ENCODE measurements at places on chromosomes 6 and 20.
A peak's percentile ranks its signal among the peaks of the same experiment; 100 is the strongest.

- H3K4me3 ChIP-seq = no peak overlapping the region
- no peaks in the 10 kb centered on the region for H3K36me3 ChIP-seq
- H3K4me1 ChIP-seq = peaks cover 27% of the 10 kb centered on the region
- no peak overlapping the region for H3K27ac ChIP-seq
- no peak for DNase-seq
Observed at GRCh38 chr20:16571333-16571732, 1.9 kb downstream of the KIF16B start.

DNA sequence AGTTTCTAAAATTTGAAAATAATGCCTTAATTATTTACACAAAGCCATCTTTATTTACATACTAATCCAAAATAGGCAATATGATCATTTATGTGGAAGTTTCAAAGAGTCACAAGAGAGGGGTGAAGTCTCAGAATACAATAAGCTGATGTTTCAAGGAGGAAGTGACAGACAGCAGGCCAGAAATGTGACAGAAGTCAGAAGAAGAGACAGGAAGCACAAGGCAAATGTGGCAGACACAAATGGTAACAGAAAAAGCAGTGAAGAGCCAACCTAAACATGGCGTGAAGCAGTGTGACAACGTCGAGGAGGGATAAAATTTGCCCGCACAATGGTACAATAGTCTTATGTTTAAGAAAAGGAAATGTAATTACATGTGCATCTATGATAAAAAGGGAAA lies 59.8 kb downstream of the SHPRH start:
- no peaks in the 10 kb centered on the region for H3K4me1 ChIP-seq
- no peaks in the 10 kb centered on the region for H3K27me3 ChIP-seq
- no peak overlapping the region for H3K4me3 ChIP-seq
- H3K27ac ChIP-seq = no peak overlapping the region

DNA sequence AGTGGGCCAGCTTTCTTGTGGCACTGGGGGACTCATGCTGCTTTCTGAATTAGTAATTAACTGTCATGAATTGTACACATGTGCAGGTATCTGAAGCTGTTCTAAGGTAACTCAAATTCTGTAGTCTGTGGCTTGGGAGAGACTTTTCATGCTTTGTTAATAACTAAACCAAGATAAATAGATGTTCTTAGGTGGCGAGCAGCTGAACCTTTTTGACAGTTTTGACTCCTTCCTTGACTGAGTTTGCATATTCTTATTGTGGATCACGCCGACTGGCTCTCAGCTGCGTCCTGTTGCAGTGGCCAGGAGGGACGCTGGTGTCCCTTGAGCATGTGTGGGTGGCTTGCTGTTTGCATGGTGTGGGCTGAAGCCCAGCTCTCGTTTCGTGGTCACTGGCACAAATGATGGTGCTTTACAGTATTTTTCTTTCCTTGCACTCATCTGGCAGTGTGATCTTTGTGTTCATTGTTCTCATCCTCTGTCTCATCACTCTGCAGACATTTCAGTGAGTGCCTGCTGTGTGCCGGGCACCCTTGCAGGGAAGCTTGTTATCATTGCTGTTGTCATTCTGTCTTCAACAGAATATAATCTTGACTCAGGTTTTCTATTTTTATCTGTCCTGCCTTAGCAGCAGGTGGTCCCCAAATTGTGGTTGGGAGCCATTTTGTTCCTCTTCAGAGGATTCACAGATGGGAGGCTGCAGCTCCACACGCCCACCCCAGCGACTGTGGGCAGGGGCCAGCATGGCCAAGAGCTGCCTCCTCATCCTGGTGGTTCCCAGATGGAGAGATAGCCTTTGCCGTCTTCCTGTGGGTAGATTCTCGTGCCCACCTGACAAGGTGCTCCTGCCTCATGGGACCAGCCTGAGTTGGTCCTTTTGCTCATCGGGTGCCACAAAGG lies 39.6 kb downstream of the DUSP22 start:
- DNase-seq = no peak
- no peak overlapping the region for H3K27ac ChIP-seq
- H3K27me3 ChIP-seq = peaks cover 3% of the 10 kb centered on the region
- peaks cover 6% of the 10 kb centered on the region for H3K4me1 ChIP-seq

DNA sequence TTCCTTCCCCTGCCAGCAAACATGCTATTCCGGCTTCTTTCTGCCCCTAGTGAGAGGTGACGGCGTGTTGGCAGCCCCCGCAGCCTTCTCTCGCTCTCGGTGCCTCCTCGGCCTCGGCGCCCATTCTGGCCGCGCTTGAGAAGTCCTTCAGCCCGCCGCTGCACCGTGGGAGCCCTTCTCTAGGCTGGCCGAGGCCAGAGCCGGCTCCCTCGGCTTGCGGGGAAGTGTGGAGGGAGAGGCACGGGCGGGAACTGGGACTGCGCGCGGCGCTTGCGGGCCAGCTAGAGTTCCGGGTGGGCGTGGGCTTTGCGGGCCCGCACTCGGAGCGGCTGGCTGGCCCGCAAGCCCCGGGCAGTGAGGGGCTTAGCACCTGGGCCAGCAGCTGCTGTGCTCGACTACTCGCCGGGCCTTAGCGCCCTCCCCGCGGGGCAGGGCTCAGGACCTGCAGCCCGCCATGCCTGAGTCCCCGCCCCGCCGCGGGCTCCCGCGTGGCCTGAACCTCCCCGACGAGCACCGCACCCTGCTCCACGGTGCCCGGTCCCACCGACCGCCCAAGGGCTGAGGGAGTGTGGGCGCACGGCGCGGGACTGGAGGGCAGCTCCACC lies 20.0 kb upstream of the PXDC1 start:
- H3K4me3 ChIP-seq = no peak overlapping the region
- H3K36me3 ChIP-seq = no peaks in the 10 kb centered on the region
- no peak overlapping the region for H3K27ac ChIP-seq
- peaks cover 4% of the 10 kb centered on the region for H3K27me3 ChIP-seq
- H3K4me1 ChIP-seq = no peaks in the 10 kb centered on the region

GRCh38 chr6:71496018-71496721 lies 207.6 kb downstream of the OGFRL1 start:
- H3K36me3 ChIP-seq = no peaks in the 10 kb centered on the region
- no peak for DNase-seq
- no peaks in the 10 kb centered on the region for H3K4me1 ChIP-seq

DNA sequence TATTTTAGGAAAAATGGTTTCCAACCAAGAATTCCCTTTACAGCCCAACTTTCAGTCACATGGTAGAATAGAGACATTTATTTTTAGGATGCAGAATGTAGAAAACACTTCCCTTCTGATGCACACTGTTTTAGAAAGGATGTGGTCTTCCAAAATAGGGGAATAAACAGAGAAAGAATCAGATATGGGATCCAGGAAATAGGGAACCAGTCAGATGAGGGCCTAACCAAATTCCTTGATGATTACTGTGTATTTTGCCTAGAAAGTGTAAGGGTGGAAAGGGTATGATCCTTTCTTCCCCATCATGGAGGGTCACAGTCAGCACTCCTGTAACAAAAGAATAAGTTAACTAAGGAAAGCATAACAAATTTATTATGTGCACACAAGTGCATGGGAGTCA lies 27.4 kb downstream of the SLX4IP start:
- H3K27ac ChIP-seq = no peak overlapping the region
- H3K27me3 ChIP-seq = no peaks in the 10 kb centered on the region
- H3K4me3 ChIP-seq = no peak overlapping the region
- H3K4me1 ChIP-seq = no peaks in the 10 kb centered on the region
- no peaks in the 10 kb centered on the region for H3K36me3 ChIP-seq

GRCh38 chr6:31636698-31637596 lies 15.5 kb downstream of the BAG6 start:
- no peak overlapping the region for H3K27ac ChIP-seq
- H3K36me3 ChIP-seq = peaks cover 40% of the 10 kb centered on the region
- no peak overlapping the region for H3K4me3 ChIP-seq
- no peak for DNase-seq
- H3K4me1 ChIP-seq = no peaks in the 10 kb centered on the region
- H3K27me3 ChIP-seq = no peaks in the 10 kb centered on the region

DNA sequence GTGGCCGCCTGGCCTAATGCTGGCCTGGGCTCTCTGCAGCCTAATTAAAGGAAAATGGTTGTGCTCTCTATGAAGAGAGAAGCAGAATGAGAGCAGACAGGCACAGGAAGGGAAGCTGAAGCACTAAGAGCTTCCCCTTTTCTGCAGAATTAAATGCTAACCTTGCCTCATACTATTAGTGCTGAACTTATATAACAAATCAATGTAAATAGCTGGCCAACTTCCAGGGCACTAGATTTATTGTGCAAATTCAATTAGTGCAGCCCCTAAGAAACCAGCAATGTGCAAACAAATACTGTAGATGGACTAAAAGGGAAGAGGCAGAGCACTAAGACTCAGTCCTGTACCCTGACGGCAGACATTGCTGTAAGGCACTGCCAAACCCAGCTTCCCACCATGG lies 36.1 kb upstream of the INSM1 start:
- no peak for DNase-seq
- H3K4me1 ChIP-seq = no peaks in the 10 kb centered on the region
- no peaks in the 10 kb centered on the region for H3K36me3 ChIP-seq
- H3K27me3 ChIP-seq = peaks cover 16% of the 10 kb centered on the region
- no peak overlapping the region for H3K4me3 ChIP-seq

DNA sequence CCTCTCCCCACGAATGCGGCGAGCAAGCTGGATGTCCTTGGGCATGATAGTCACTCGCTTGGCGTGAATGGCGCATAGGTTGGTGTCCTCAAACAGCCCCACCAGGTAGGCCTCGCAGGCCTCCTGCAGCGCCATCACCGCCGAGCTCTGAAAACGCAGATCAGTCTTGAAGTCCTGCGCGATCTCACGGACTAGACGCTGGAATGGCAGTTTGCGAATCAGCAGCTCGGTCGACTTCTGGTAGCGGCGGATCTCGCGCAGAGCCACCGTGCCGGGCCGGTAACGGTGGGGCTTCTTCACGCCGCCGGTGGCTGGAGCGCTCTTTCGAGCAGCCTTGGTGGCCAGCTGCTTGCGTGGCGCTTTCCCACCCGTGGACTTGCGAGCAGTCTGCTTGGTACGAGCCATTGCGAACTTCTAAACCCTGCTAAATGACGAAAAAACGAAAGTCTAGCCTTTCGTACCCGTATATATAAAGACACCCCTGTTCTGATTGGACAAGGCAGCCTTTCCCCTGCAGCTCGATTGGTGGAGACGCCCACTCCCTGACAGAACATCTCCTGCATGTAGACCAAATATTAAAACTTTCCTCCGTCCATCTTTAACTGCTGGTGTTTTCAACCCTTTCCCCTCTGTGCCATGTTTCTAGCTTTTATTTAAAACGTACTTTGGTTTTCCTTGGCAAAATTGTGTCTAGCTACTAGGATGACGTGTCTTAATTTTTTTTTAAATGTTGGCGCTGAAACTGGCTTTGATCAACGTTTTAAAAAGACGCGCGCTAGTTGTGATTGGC lies 109.8 kb downstream of the HFE start:
- H3K4me3 ChIP-seq = peak overlapping the region; percentile 79
- H3K27me3 ChIP-seq = no peaks in the 10 kb centered on the region
- peak; percentile 81 for DNase-seq
- peak overlapping the region; percentile 85 for H3K27ac ChIP-seq

- H3K36me3 ChIP-seq = no peaks in the 10 kb centered on the region
- no peak for DNase-seq
Observed at GRCh38 chr20:3729811-3730540, 2.5 kb upstream of the HSPA12B start.

DNA sequence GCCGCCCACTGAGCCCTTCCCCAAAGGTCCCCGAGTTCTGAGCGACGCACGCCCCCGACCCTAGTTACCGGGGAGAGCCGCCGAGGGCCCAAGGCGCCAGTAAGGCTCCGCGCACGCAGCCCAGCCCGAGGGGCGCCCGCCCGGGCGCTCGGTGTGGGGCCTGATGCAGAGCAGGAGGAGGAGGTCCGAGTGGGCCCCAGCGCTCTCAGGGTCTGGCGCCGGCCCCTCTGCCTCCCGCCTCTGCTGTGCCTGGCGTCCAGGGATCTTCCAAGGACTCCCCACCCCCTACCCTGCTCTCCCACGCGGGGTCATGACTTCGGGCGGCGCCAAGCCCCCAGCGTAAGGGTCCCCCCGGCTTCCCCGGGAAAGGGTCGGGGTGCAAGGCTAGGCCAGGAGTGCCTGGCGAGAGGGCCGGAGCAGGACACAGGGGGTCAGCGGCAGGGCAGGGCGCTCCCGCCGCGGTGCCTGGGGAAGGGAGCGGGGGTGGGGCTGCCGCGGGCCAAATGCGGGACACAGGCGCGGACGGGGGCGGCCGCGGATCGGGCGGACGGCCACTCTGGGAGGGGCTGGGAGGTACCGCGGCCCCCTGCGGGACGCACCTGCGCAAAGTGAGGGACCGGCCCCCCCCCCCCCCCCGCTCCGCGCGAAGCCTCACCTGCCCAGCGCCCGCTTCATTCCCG lies 637 bp downstream of the ABHD12 start:
- peak; percentile 13 for DNase-seq
- H3K27ac ChIP-seq = no peak overlapping the region
- H3K4me3 ChIP-seq = peak overlapping the region; percentile 68

DNA sequence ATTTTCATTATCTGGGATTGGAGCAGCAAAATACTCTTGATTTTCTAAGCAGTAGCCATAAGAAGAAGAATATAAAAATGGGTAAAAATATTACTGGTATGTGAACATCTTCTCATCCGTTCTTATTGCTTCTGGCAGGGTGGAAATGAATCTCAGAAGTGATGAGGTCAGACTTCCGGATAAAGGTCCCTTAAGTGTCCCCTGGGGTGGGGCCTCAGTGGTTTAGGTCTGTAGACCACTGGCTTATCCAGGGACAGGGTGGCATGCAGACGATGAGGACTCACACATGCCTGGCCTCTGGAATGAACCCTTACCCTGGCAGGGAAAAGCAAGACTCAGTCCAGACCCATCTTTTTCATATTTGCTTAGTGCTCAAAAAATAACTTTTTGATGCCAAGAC lies 143.3 kb downstream of the UST start:
- H3K27me3 ChIP-seq = no peaks in the 10 kb centered on the region
- no peak overlapping the region for H3K27ac ChIP-seq
- H3K4me1 ChIP-seq = no peaks in the 10 kb centered on the region
- DNase-seq = no peak

GRCh38 chr6:104700371-104701185 lies 159.1 kb downstream of the HACE1 start:
- H3K36me3 ChIP-seq = no peaks in the 10 kb centered on the region
- no peak for DNase-seq
- H3K27me3 ChIP-seq = no peaks in the 10 kb centered on the region
- H3K4me1 ChIP-seq = peaks cover 29% of the 10 kb centered on the region

- no peak overlapping the region for H3K4me3 ChIP-seq
- H3K27ac ChIP-seq = no peak overlapping the region
- peaks cover 49% of the 10 kb centered on the region for H3K27me3 ChIP-seq
- no peak for DNase-seq
- H3K4me1 ChIP-seq = no peaks in the 10 kb centered on the region
Observed at GRCh38 chr20:49505518-49505917, 23.1 kb upstream of the KCNB1 start.

GRCh38 chr6:132021552-132022375 lies 70.6 kb upstream of the CCN2 start:
- H3K4me3 ChIP-seq = no peak overlapping the region
- no peaks in the 10 kb centered on the region for H3K4me1 ChIP-seq
- H3K27me3 ChIP-seq = no peaks in the 10 kb centered on the region
- H3K27ac ChIP-seq = no peak overlapping the region
- no peaks in the 10 kb centered on the region for H3K36me3 ChIP-seq

GRCh38 chr20:22315771-22316170 lies 268.6 kb downstream of the FOXA2 start:
- H3K27ac ChIP-seq = no peak overlapping the region
- DNase-seq = no peak
- H3K4me1 ChIP-seq = no peaks in the 10 kb centered on the region
- H3K4me3 ChIP-seq = no peak overlapping the region
- no peaks in the 10 kb centered on the region for H3K27me3 ChIP-seq
- H3K36me3 ChIP-seq = no peaks in the 10 kb centered on the region

GRCh38 chr6:72382602-72383529 lies 239.0 kb upstream of the KCNQ5 start:
- no peaks in the 10 kb centered on the region for H3K27me3 ChIP-seq
- DNase-seq = no peak
- H3K27ac ChIP-seq = no peak overlapping the region
- no peak overlapping the region for H3K4me3 ChIP-seq

Data from T-cell (primary cell).